Hematopoietic multipotent progenitor cell treated with erythropoietin and hydrocortisone succinate and interleukin-3 and kit ligand, for 4 days (in vitro differentiated cells): ENCODE measurements at places on chromosomes 16 and 17.

DNA sequence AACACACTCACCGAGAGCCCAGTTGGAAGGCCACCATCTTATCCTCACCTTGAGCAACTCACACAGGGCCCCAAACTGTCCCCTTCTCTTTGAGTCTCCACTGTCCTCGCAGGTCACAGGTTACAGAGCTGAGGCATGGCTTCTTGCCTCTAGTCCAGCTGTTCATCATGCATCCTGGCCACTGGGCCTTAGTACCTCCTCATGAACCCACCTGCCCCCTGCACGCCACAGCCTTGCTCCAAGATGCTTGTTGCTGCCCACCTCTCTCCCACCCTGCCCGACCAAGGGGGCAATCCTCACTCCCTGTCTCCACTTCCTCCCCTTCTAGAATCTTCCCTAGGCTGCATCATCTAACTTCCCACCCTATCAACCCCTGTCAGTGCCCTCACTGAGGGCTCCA lies 17.1 kb downstream of the CDH5 start:
- no peak for DNase-seq

DNA sequence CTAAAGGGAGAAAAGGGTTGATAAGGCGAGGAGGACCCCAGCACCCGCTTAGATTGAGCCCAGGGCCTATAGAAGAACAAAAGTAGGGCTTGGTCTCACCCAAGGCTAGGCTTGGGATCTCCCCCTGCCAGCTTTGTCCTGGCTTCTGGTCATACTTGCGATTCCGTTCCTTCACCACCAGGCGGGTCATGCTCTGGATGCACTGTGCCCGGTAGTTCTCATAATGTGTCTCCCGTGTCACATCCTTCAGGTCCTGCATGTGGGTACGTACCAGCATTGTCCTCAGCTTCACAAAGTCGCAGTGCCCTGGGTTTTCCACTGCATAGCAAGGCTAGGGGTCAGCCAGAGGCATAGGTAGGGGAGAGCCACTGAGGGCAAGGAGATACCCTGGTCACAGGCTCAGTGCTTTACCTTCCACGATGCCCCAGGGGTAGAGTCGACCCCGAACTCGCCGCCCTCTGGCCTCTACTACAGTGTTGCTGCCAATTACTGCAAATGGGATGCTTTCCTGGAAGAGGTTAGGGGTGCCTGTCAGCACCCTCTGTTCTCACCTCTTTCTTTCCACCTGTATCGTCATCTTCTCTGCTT lies 6.5 kb upstream of the MTMR4 start:
- peak; percentile 76 for DNase-seq

DNA sequence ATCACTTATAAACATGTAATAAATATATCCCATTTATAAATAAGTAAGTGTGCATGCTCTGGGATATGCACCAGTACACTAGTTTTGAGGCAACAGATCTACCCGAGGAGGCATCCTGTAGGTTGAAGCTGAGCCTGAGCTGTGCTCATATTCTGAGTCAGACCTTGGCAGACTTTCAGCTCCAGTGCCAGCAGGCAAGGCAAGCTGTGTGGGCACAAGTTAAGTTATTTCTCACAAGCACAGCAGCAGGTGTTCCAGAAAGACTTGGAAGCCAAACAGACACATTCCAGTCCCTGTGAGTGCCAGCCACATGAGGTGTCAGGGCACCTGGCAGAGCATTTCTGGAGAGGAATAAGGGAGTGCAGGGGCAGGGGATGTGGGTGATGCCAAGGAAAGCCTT lies 1.3 kb upstream of the CLEC19A start:
- DNase-seq = no peak

DNA sequence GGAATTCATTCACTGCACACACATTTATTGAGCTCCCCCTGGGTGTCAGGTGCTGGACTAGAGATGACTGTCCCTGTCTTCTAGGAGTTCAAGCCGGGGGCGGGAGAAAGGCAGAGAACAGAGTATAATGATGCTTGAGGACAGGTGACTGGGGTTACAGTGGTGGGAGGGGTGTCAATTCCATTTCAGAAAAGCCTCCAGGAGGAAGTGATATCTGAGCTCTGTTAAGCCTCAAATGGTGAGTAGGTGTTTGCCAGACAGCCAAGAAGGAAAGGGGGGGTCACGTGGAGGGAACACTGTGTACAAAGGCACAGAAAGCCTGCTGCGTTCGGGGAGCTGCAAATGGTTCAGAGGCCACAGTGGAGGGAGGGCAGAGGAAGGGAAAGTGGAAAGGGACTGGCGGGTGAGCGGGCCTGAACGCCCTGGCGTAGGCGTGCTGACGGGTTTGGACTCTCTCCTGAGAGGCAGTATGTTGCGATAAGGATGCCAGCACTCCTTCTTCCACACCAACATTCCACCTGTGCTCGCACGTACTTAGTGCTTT lies 9.7 kb upstream of the NXPH3 start:
- peak; percentile 37 for DNase-seq

- no peak for DNase-seq
These were observed 77.0 kb upstream of the CCL2 start for GRCh38 chr17:34178092-34178491.

GRCh38 chr16:47247690-47248089 lies 103.9 kb upstream of the NETO2 start:
- DNase-seq = no peak

DNA sequence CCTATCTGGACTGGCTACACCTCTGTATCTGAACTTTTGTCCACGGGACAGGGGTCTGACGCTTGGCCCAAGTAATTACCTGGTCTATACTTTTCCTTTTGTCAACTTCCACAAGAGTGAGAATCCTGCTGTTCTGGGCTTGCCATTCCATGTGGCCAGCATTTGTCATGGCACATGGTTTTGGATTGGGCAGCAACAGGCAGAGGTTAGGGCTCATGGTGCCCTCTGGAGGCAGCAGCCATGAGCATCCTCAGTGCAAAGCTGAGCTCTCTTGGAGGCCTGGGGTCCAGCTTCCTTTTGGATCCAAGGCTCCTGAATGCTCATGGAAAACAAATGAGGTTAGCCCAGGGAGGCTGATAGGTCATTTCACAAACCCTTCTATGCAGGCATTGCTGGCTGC lies 7.5 kb upstream of the EDC4 start:
- DNase-seq = peak; percentile 75

- no peak for DNase-seq
These were observed 296.4 kb downstream of the GRIN2A start for GRCh38 chr16:9885876-9886275.

GRCh38 chr16:12113523-12114345 lies 137.2 kb downstream of the SNX29 start:
- peak; percentile 72 for DNase-seq

GRCh38 chr16:68356249-68356918 lies 45.6 kb downstream of the PRMT7 start:
- peak; percentile 92 for DNase-seq

- DNase-seq = no peak
These were observed 31.8 kb upstream of the APPBP2 start for GRCh38 chr17:60557805-60558204.

GRCh38 chr17:4583782-4584100 lies 588 bp upstream of the SMTNL2 start:
- DNase-seq = peak; percentile 70

DNA sequence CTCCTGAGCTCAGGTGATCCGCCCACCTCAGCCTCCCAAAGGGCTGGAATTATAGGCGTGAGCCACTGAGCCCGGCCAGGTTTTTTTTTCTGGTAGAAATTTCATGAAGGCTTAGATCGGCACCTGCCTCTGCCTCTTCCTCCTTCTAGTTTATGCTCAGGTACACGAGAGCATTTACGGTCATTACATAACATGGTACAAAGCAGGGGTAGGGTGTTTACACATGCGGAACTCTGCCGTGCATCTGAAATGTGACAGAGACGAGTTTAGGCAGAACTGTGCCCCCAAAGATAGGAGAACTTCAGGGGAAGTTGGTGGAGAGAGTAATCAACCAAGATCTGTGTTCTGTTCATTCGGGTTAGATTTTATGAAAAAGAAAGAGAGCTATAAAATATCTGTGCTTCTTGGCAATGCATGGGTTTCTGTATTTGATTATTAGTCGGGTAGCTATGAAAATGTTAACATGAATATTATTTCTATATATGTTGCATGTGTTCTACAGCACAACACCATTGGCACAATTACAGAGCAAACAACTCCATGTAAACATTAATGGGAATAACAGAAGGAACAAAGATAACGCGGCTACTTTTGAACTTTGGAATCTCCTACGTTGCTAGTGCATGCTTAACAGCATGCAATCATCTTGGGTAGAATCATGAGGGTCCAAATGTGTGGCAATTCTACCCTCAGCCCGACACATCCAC lies 23.5 kb upstream of the MAP2K6 start:
- no peak for DNase-seq

DNA sequence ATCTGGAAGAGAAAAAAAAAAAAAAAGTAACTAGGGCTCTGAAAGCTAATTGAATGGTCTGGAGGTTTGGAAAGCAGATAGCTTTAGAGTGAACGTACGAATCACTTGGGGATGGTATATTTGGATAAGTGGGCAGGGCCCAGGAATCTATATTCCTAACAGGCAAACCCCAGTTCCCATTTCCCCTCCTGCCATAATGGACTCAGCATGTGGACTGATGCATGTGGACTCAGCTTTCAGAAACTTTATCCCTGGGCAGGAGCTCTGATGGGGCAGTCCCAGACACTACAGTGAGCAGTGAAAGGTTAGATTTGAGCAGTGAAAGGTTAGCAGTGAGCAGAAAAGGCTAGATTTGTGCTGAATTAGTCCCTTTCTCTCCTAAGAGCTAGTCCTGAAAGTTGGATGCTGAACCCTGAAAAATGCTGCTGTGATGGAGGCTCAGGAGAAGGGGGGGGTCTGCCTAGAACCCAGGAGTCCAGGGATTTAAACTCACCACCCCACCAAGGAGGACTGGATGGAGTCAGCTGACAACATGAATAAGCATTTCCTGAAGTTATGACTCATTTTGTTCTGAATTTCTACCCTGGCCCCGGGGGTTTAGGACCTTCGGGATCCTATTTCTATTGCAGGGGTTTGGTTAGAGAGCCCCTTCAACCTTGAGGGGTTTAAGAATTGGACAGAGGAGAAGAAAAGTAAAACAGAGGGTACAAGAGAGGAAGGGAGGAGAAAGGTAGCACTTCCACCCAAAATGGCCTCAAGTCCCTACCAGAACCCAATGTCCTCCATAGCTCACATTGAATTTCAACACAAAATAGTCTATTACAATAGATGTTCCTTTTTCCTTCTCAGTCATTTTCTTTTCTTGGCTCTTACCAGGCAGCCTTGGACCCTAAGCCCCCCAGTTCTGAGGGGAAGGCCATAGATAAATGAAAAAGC lies 10.3 kb upstream of the FZD2 start:
- DNase-seq = peak; percentile 30
